ENCODE measurements at places on chromosomes 13 and 19. TPM values are rescaled to one million over a fixed set of nuclear protein-coding genes. Genes with fewer than 3 reads are reported as not detected.

The IGFL3 gene
- total RNA-seq = not detected

The AMER2 gene
- 161 TPM for total RNA-seq

The IFNL1 gene
- total RNA-seq = not detected

The SYNE4 gene
- total RNA-seq = not detected

The KIR3DL1 gene
- total RNA-seq = not detected

The PRR19 gene
- total RNA-seq = 1.4 TPM

The AZU1 gene
- total RNA-seq = 0.31 TPM

The B3GNT8 gene
- total RNA-seq = 0.16 TPM

The KLK7 gene
- total RNA-seq = not detected

The TEKTIP1 gene
- not detected for total RNA-seq

The RASGRP4 gene
- total RNA-seq = 0.16 TPM

The SULT2B1 gene
- total RNA-seq = not detected

The RNF113B gene
- total RNA-seq = not detected

The PABPC3 gene
- not detected for total RNA-seq

The KASH5 gene
- total RNA-seq = not detected

The ALG11 gene
- total RNA-seq = 32.0 TPM

The PDX1 gene
- total RNA-seq = not detected

The OR10H1 gene
- not detected for total RNA-seq

The TEX29 gene
- total RNA-seq = not detected

The MCEMP1 gene
- total RNA-seq = 0.78 TPM

The NLRP9 gene
- total RNA-seq = not detected

The RCBTB2 gene
- 45.2 TPM for total RNA-seq

The ZNF57 gene
- 5.0 TPM for total RNA-seq

The TUBB4A gene
- 135 TPM for total RNA-seq

The RBM42 gene
- total RNA-seq = 16.7 TPM

The EVI5L gene
- 44.5 TPM for total RNA-seq

The SLC27A1 gene
- total RNA-seq = 14.2 TPM

The FKRP gene
- 11.7 TPM for total RNA-seq

The NCCRP1 gene
- not detected for total RNA-seq

The CGB2 gene
- not detected for total RNA-seq

The CYP2A13 gene
- not detected for total RNA-seq

The ZNF610 gene
- 17.8 TPM for total RNA-seq

The GPR183 gene
- total RNA-seq = 3.1 TPM

The ZNF878 gene
- total RNA-seq = 0.31 TPM
